ENCODE measurements at places on chromosomes 2 and 18.

GRCh38 chr2:228841475-228841874, 429.6 kb downstream of the PID1 start:
- DNase-seq, result no peak

GRCh38 chr18:79963658-79964329, 649 bp upstream of the HSBP1L1 start:
- DNase-seq, result no peak

- no peak for DNase-seq
These were observed 78.0 kb downstream of the LIPG start for GRCh38 chr18:49639643-49640391.

- no peak for DNase-seq
These were observed 21.7 kb downstream of the SLC39A6 start for GRCh38 chr18:36107477-36107876.

DNA sequence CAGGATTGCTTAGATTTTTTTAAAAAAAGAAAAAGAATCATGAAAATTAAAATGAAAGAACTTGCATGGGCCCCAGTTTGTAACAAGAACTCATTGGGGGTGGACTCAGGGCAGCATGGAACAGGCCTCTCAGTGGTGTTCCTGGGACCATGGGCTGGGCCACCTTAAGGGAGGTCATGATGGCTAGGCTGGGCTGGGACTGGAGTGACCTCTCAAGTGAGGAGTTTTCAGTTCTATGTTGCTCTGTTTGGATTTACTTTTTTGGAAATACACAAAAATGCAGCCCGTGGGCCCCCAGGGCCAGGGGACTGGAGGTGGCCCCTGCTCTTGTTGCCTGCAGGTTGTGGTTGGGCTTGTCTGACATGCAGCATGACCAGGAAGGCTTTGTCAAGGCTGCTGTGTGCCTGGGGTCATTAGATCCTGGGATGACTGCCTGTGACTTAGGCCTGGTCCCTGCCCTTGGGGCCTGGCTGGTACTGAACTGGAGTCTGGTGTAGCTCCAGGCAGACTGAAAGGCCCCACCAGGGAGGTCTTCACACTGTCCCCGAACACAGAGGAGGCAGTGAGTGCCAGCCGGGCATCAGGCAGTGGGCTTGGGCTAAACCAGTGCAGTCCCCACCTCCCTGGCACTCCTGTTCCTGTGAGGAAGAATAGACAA, 115.6 kb downstream of the GLI2 start:
- DNase-seq, result no peak

DNA sequence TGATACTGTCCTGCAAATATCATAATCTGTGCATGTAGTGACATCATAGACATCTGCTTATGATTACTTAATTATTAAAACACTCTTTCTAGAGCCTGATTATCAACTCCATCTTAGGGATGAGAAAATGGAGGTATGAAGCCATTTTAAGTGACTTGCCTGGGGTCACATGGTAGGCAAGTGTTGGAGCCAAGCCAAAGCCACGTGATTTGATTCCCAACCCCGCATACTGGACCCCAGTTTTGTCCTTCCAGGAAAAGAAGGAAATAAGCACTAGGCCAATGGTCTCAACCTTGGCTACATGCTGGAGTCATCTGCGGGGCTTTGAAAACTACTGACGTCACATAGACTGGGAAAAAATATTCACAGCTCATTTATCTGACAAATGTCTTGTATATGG, 19.6 kb upstream of the SEH1L start:
- DNase-seq, result no peak

- no peak for DNase-seq
These were observed 45.0 kb upstream of the MTCL1 start for GRCh38 chr18:8660316-8660715.

DNA sequence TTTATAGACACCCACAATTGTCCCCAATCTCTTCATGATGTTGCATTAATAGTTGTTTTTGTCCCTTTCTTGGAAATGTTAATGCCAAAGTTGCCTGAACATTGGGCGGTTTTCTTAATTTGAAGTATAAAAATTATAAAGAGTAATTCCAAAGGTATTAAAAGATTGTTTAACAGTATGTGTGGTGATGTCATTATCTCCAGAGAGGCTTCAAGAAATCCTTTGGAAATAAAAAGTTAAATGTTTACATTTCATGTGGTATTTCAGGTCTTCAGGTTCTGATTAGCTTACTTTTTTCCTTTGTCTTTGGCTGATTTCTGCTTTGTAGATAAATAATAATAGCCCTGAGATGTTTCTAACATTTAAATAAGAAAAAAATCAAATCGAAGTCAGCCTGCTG, 29.3 kb upstream of the NOSTRIN start:
- no peak for DNase-seq

DNA sequence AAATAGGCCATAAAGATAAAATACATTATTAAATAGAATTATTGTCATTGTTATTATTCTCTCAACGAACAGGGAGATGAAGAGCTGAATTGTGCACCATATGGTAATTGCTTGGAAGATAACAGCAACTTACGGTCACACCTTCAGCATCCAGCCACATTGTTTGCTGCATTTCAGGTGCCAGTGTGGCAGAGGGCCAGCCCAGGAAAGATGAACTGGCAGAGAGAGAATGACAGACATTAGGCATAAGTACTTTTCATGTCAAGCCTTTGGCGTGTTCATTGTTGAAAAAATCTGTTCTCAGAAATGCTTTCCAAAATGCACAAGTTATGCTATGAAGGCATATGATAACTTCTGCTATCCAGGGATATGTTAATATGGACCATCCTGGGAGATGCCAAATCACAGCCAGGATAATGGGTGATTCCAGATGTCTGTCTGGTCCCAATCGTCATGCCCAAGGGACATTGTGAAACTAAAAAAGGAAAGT, 748.6 kb upstream of the PIK3C3 start:
- DNase-seq, result no peak

DNA sequence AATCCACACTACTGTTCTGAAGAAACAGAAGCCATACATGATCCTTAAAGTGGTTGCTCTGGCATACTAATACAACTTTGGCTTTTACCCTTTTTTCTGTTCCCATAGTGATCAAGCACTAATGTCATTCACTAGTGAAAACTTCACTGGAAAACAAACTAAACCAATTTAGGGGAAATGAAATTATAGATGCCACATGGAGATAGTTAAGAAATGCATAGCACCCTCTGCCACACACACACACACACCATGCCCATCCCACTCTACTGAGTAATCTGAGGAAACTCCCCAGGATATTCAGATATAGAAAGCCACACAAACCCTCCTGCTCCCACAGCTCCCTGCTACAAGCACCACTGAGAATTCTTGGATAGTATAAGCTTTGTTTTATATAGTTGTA, 39.1 kb downstream of the SLC3A1 start:
- DNase-seq, result no peak

GRCh38 chr2:187051350-187051749, 202.4 kb upstream of the ZSWIM2 start:
- no peak for DNase-seq

DNA sequence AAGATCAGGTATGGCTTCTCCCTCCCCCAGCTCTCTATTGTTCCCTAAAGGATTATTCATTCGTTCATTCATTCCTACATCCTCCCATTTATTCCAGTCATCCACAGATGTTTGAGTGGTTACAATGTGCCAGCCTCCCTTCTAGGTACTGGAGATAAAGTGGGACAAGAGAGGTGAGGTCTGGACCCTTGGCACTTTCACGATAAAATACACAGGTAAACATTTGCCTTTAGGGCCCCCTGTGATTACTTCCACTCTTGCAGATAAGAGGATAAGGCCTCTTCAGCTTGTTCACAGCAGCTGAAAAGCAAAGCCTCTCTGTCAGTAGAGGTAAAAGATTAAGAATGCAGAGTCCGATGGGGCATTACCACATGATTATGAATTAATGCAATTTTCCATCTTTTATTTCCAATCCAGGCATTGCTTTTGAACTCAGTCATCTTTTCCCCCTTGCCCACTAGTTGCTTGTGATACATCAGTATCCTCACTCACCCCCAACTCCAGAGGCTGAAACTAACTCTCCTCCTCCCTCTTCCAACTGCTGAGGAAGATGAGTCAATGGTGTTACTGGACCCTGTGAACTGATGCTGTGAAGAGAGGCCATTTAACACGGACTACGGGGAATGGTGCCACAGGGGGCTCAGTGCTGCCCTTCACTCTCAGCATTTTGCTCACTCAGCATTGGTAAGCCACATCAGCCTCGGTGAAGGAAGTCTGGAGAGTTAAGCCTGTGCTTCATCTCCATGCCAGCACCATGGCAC, 1.1 kb upstream of the DPP4 start:
- DNase-seq, result no peak

DNA sequence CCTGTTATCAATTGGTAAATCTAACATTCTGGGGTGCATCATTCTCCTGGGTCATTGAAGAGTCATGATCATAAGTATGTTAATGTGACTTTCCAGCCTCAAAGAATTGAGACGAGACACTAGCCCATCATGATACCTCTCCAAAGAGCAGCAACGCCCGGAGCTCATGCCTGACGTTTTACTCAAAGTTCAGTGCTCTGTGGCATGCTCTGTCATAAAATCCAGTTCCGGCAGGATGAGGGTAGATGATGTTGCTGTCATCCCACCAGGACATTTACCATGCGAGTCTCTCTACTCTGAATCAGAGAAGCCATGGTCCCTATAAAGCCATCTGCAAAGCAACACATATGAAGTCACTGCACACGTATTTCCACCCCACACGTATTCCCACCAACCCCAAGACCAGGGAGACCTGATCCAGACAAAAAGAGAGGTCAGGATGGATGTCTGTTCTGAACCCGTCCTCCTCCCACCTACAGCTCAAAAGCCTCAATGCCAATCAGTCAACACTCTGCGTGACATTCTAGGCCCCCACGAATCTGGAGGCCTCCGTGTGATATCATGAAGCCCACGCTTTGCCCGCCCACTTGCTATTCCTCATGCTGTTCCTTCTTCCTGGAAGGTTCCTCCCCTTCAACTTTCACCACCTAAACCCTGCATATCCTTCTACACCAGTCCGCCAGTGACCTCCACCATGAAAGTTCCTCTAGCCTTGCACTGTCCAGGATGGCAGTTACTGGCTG, 85.8 kb downstream of the DNMT3A start:
- DNase-seq, result no peak

DNA sequence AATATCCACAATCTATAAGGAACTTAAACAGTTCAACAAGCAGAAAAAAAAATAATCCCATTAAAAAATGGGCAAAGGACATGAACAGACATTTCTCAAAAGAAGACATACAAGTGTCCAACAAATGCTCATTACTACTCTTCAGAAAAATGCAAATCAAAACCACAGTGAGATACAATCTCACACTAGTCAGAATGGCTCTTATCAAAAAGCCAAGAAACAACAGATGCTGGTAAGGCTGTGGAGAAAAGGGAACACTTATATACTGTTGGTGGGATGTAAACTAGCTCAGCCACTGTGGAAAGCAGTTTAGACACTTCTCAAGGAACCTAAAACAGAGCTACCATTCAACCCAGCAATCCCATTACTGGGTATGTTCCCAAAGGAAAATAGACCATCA, 7.2 kb upstream of the CRYGB start:
- no peak for DNase-seq

GRCh38 chr18:21484851-21485636, 115.5 kb downstream of the ESCO1 start:
- no peak for DNase-seq

DNA sequence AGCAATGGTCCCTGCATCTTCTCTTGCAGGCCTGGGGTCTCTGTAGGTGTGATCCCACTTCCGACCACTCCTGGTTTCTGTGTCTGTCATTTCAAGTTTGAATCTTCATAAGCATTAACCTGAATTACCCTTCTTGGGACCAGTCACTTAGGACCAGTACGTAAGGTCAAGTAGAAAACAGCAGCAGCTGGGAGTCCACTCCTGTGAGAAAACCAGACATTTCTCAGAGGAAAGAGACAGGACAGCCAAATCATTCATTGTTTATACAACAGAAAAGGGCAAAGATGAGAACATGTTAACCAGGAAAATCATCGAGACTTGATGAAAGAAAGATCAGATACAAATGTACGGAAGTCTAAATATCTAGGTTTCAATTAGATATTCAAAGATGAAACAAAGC, 163.0 kb downstream of the MREG start:
- no peak for DNase-seq

- no peak for DNase-seq
These were observed 13.3 kb downstream of the ST3GAL5 start for GRCh38 chr2:85875350-85876050.

DNA sequence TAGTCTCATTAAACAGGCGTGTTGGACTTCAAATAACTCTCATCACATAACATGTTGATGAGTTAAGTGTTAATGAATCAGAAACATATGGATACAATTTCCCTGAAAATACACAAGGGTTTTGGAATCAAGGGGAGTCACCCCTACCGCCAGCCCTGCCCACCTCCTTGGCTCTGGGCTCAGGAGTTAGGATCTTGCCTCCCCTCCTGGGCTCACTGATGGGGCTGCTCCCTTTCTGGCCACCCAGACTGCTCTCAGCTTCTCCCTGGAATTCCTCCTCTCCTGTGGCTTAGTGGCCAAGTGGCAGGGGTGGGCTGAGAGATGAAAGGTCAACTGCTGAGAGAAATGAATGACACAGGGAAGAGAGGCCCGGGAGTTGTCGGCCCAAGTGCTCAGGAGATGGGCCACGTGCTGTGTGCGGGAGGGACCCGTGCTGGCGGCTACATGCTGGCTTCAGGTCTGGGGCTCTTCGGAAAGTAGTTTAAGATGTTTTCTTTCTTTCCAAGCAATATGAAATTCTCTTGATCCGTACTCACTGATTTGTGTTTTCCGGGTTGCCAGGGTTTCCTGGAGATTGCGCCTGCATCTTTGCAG, 55.8 kb upstream of the TNP1 start:
- DNase-seq, result no peak

DNA sequence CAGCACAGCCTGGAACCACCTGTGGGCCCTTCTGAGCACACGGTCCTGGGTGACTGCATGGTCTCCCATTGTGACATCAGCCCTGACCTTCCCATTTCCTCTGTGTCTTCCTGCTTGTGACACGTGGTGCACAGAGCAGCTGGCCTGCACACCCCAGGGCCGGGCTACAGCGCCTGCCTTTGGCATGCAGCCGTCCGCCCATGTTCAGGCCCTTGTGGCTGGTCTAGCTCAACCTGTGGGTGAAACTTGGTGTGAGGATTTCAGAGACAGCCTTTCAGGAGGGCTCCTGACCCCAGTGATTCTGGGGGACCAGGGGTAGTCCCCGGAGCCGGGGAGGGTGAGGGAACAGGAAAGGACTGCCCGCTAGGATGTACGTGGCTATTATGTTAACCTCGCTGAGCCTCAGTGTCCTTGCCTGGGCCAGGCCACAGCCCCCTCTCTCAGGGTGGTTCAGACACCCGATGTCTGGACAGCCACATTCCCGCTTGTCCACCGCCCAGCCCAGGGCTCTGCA, 284.8 kb upstream of the HS6ST1 start:
- DNase-seq, result no peak

DNA sequence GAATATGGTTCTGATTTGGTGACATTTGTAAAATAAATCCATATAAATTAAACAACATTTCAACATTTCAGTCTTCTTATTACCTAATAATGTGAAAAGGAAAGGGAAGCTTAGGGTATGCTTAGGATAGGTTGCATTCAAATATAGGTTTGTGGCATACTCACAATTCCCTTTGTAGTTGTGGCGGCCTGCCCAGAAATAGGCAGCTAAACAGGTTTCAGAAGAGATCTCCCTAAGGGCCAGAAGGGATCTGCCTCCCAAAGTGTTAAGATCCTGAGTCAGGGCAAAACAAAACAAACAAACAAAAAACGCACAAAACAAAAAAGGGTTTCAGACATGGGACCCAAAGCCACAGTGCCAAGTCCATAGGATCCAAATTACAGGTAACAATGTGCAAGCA, 41.4 kb upstream of the TCF7L1 start:
- DNase-seq, result no peak

Measured in adrenal gland (tissue), 19 donors.